ENCODE measurements at places on chromosomes 3 and 15. TPM values are rescaled to one million over a fixed set of nuclear protein-coding genes. Genes with fewer than 3 reads are reported as not detected.

Gene SLC28A2
- total RNA-seq, result not detected

Gene FEZF2
- total RNA-seq, result not detected

Gene GXYLT2
- 3.3 TPM for total RNA-seq

Gene ANKUB1
- total RNA-seq, result 0.31 TPM

Gene IL20RB
- 175 TPM for total RNA-seq

Gene HCN4
- total RNA-seq, result not detected

Gene IMPG2
- total RNA-seq, result 0.04 TPM

Gene CNTN6
- total RNA-seq, result not detected

Gene ZNF660
- 0.72 TPM for total RNA-seq

Gene SPSB4
- 0.04 TPM for total RNA-seq

Gene PPP2R3A
- 10.5 TPM for total RNA-seq

Gene CDHR4
- not detected for total RNA-seq

Gene SGO1
- total RNA-seq, result 2.7 TPM

Gene NAALADL2
- 0.23 TPM for total RNA-seq

Gene BOC
- total RNA-seq, result 5.2 TPM

Gene TRAK1
- total RNA-seq, result 29.0 TPM

Gene FSIP1
- total RNA-seq, result 0.76 TPM

Gene ATP13A5
- not detected for total RNA-seq

Gene RTP1
- total RNA-seq, result not detected

Gene TYRO3
- total RNA-seq, result 4.6 TPM

Gene FGF7
- total RNA-seq, result not detected

Gene ANKRD34C
- total RNA-seq, result not detected

Gene THPO
- total RNA-seq, result not detected

Gene ALDH1A2
- not detected for total RNA-seq

Gene UACA
- total RNA-seq, result 12.1 TPM

Gene MKRN3
- total RNA-seq, result 0.80 TPM

Gene COMMD2
- total RNA-seq, result 33.3 TPM

Gene NPAP1
- total RNA-seq, result not detected

Gene OR5K2
- total RNA-seq, result not detected

Gene CHCHD6
- 28.0 TPM for total RNA-seq

Gene DNAH12
- not detected for total RNA-seq

Gene ACSBG1
- total RNA-seq, result not detected

Gene CISH
- 6.6 TPM for total RNA-seq

Gene SLC2A2
- total RNA-seq, result not detected

Gene GUCA1C
- total RNA-seq, result not detected

Gene SPATA12
- total RNA-seq, result not detected

Gene CNBP
- total RNA-seq, result 331 TPM

Gene EPHA6
- total RNA-seq, result not detected

Gene GHSR
- total RNA-seq, result not detected

Gene THRB
- total RNA-seq, result 0.84 TPM

Gene C15orf61
- 5.2 TPM for total RNA-seq

Gene TMCO5A
- not detected for total RNA-seq

Gene TTC21A
- total RNA-seq, result 0.55 TPM

Gene AADAC
- total RNA-seq, result not detected

Gene C3orf80
- total RNA-seq, result not detected

Gene SRPRB
- 64.9 TPM for total RNA-seq

Gene CCDC33
- not detected for total RNA-seq

Gene NEO1
- 8.5 TPM for total RNA-seq

Gene C3orf33
- total RNA-seq, result 1.4 TPM

Gene RASGRF1
- total RNA-seq, result not detected

Gene AGBL1
- not detected for total RNA-seq

Data from hair follicular keratinocyte (primary cell).